ENCODE measurements at places on chromosomes 12 and 14.

DNA sequence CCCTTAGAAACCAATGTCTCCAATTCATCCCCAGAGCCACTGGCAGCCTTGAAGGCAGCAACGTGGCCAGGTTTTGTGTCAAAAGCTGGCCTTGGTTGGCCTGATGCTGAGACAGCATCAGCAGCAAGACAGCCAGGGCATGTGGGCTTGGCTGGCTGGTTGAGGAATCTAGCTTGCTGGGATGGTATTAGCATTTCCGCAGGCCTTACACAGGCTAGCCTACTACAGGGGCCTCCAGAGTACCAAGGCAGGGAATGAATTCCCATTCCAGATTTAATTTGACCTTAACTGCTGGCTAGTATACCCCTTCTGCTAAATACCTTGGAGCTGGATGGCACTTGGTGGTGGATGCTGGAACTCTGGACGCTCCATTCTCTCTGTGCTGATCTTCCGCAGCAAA, 15.8 kb downstream of the NGDN start:
- DNase-seq: no peak

- DNase-seq: peak; percentile 90
These were observed 83.0 kb downstream of the LLPH start for GRCh38 chr12:66047411-66048021.

- no peak for DNase-seq
These were observed 53.0 kb downstream of the WSCD2 start for GRCh38 chr12:108182096-108182495.

GRCh38 chr14:89697281-89698060, 257.1 kb downstream of the EFCAB11 start:
- no peak for DNase-seq

DNA sequence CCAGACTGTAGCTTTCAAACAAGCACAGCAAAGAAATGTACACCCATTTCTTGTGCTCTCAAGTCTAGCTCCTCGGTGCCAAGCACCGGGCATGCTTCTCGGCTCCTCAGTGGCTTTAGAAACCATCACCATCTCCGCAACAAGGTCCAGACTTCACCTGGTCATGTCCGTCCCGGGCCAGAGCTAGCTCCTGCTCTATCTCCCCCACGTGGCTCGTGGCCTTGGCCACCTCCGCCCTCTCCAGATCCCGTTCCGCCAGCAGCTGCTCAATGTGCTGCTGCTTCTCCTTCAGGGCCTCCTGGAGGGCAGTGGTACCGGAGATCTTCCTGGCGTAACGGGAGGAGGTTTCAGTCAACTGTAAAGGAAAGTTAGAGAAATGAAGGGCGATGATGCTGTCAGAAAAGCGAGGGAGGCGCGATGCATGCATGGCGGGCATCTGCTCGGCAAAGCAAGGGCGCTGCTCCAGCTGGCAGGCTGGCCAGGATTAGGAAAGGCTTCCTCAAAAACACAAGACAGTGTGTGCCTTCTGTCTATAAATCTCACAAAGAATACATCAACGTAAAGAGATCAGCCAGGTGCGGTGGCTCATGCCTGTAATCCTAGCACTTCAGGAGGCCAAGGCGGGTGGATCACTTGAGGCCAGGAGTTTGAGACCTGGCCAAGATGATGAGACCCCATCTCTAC, 67.4 kb downstream of the CLIP1 start:
- no peak for DNase-seq

- DNase-seq: peak; percentile 49
These were observed 1.7 kb downstream of the AJUBA start for GRCh38 chr14:22980672-22981089.

GRCh38 chr12:89162589-89163261, 189.6 kb downstream of the DUSP6 start:
- DNase-seq: peak; percentile 99

- DNase-seq: no peak
These were observed 14.4 kb downstream of the SPRYD3 start for GRCh38 chr12:53064613-53065436.

GRCh38 chr12:116689521-116689920, 48.3 kb downstream of the SPRING1 start:
- no peak for DNase-seq

- no peak for DNase-seq
These were observed 9.5 kb downstream of the RNASE11 start for GRCh38 chr14:20578325-20578724.

GRCh38 chr14:24913746-24914145, 136.2 kb downstream of the STXBP6 start:
- no peak for DNase-seq

- peak; percentile 37 for DNase-seq
These were observed 386.2 kb downstream of the DIO2 start for GRCh38 chr14:79825046-79825521.

GRCh38 chr12:48193623-48194022, 9.5 kb downstream of the OR10AD1 start:
- no peak for DNase-seq

- no peak for DNase-seq
These were observed 6.5 kb upstream of the DHRS7 start for GRCh38 chr14:60171690-60172089.

GRCh38 chr12:60489071-60489470, 893.2 kb downstream of the SLC16A7 start:
- peak; percentile 52 for DNase-seq

- no peak for DNase-seq
These were observed 1.1 kb downstream of the ANO6 start for GRCh38 chr12:45216983-45217485.

DNA sequence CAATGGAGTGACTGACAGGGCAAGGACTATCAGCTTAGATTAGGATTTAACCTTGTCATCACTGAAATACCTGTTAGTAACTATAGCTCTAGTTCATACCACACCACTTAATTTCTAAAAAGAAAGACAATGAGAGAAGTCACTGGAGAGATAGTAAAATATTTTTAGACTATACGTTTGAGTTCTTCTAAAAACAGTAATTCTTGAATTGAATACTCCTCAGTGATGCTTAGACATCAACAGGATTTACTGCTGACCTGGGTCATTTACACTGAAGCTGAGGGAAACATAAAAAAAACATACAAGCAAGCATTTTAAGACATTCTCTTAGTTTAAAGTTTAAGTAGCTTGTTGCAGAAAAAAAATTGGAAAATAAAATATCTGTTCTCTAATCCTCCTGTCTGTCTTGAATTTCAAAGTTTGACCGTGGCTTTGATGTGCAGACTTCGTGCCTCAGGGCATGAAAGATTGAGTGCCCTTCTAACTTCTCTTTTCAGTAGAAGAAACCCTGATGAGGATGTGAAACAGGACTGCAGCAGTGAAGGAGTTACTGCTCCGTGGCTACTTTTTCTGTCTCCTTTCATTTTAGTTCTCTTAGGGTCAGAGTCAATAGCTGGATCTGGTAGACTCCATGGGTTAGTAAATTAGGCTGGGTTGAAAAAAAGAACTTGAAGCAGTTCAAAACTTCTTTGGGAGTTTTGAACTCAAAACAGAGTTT, 172.2 kb downstream of the PTPRO start:
- no peak for DNase-seq

DNA sequence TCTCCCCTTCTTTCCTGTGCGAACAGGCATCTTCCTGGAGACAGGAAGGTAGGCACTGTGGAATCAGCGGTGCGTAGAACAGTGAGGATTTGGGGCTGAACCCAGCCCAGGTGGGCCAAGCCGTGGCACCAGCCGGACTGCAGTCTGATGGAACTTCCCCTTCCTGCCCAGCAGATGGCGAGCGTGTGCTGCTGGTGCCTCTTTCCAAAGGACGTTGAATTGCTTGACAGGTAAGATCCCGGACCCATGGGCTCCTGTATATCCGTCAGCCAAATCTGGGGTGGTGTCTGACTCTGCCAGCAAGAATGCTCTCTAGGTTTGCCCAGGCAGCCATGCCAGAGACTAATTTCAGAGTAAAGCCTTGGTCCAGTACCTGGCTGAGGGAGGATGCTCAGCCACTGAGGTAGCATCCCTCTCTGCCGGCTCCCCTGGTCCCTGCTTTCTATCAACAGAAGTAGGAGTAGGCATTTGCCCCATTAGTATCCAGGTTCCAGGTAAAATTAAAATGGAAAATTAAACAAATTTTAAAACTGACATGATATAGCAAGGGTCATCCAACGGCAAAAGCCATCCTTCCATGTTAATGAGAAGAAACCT, 21.1 kb upstream of the KCNA5 start:
- no peak for DNase-seq

DNA sequence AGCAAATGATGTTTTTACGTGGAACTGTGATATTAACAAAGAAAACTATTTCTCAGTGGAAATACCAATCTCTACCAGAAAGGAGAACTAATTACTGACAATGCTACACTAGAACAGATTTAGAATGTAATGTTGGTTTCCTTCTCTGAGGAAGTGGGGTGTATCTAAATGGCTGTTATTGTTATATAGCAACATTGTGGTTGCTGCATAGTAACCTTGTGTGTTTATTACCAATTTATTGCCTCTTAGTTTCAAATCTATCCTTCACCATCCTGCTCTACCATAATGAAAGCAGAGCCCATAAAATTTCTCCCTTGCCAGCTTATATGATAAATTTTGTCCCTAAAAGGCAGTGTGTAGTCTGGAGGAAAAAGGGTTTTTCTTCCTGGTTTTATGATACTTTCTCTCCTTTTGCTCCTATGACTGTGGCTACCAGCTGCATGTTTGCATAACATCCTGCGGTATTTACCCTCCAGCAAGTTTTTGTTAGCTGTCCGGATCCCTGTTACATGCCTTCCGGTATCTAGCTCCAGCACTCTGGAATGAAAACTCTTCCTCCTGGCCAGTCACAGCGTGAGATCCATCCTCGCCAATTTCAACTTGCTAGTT, 5.7 kb upstream of the KLRK1 start:
- peak; percentile 83 for DNase-seq

DNA sequence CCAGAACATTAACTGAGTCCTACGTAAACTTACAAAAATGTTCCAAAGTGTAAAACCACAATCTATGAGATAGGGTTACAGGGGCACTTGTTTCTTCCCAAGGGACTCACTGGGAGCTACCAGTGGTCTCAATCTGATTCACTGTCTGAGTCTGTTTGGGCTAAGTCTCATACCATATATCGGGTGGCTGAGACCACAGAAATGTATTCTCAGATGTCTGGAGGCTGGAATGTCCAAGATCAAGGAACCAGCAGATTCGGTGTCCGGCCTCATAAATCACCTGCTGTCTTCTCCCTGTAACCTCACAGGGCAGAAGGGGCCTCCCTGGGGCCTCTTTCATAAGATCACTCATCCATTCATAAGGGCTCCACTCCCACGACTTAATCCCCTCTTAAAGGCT, 616.3 kb upstream of the TMEM132C start:
- no peak for DNase-seq

- DNase-seq: no peak
These were observed 22.9 kb upstream of the RBM19 start for GRCh38 chr12:113988976-113989375.

DNA sequence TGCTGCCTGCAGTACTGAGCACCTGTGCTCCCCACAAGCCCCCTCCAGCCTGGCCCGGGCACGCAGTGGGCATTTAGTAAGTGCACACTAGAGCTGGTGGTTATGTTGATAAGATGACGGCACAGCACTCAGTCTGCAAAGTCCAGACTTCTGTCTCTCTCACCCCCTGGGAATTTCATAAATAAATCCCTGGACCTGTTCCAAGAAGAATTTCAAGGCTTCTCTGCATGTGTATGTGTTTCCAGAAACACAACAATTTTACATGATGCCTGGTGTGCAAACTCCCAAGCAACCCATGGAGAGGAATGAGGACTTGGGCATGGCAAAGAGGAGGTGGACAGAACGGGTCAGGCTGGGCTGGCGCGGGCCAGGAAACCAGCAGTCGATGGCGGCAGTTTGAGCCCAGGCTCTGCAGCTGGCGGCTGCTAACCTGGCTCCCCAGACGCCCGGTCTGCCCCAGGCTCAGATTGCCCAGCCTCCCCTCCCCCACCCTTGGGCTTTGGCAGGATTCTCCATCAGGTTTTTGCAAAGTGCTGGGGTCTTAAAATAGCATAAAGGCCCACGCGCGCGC, 10.4 kb upstream of the ACVR1B start:
- DNase-seq: no peak

- DNase-seq: peak; percentile 97
These were observed 16.5 kb downstream of the PUS7L start for GRCh38 chr12:43742106-43742505.

DNA sequence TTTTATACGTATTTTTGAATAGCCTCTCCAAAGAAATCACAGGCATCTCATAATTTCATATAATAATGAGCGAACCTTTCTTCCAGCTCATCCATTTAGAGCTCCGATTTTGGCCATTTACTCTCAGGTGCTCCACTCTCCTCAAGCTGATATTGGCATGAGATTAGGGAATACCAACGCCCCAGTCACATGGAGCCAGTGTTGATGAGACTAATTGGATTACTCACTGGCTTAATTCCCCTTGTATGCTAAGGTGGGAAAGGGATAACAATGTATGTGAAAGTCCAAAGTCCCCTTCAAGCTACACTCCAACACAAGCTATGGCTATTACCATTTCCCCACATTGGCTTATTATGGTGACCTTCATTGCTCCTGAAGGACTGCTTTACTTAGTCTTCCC, 76.6 kb upstream of the NAV3 start:
- DNase-seq: no peak

DNA sequence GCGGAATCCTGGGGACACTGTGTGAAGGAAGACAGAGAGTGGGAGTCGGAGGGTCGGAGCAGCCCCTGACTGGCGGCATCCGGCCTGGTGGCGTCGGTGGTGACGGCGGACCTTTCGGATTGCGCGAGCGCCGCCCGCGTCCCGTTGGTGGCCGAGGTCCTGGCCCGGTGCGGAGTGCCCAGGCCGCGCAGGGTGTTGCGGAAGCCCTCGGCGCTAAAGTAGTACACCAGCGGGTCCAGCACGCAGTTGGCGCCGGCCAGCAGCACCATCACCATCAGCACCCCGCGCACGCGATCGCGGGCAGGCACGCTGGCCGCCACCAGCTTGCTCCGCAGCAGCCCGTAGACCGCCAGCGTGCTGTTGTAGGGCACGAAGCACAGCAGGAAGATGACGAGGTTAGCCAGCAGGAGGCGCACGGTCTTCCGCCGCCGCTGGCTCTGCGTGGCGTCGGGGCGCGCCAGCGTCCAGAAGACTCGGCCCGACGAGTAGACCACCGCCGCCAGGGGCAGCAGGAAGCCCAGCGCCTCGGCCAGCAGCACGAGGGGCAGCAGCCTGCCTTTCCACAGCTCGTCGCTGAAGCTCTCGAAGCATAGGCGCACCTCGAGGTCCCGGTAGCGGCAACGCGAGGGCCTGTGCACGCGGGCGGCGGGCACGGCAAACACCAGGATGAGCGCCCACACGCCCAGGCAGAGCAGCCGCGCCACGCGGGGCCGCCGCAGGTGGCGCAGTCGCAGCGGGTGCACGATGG, 13.1 kb upstream of the CHD4 start:
- DNase-seq: no peak

- DNase-seq: peak; percentile 71
These were observed 23.3 kb upstream of the CCER1 start for GRCh38 chr12:90978117-90978770.

DNA sequence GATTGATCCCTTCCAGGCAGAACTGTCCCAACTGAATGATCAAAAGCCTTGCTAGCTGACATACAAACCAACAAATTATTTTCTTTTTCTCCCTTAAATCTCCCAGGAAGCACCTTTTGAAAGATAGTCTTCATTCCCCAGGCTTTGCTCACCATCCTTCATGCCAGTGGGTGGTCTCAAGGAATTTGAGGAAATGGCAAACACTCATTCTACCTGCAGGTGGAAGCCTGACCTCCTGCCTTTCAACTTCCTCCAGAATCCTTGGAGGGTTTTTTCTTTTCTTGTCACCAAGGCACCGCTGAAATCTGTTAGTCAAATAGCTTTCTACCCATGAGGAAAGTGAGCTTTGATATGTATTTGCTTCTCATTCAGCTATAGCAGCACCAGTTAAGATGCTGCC, 128.5 kb downstream of the WIF1 start:
- DNase-seq: no peak

GRCh38 chr14:72254202-72254936, 322.1 kb downstream of the RGS6 start:
- no peak for DNase-seq

GRCh38 chr14:25658988-25659387, 609.0 kb upstream of the STXBP6 start:
- DNase-seq: no peak
